AG04449 (cell line): ENCODE measurements at places on chromosomes 11 and 22.

DNA sequence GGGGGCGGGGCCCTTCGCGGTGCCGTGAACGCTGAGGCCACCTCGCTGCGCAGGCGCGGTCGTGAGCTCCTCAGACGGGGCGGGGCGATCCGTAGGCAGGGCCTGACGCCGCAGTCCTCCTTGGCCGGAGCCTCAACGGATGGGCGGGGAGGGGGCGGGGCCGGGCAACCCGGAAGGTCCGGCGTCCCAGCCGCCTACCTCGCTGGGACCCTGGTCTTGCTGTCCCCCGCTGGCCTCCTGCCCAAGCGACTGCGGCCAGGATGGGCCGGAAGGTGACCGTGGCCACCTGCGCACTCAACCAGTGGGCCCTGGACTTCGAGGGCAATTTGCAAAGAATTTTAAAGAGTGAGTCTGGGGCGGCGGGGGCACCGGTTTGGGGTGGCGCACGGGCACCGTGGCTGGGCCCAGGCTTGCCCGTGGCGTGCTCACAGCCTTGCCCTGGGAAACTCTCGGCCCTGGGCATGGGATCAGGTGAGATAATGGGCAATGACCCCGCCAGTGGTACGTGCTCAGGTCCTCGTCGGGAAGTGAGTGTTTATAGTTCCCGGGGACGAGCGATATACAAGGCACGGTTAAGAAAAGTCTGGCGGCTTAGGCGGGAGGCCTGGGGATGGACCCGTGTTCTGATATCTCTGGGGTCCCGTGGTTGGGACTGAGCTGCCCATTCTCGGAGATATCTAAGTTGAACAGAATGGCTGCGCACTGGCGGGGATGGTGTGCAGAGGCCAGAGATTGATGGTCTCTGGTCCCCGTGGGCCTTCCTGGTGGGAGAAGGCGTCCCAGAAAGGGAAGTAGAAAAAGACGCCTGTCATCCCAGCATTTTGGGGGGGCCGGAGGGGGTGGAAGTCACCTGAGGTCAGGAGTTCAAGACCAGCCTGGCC is at the start of gene NADSYN1:
Gene NADSYN1 (plus strand): TSS at position 167 of the 881 bp plus-strand sequence. CDS start 94 bp downstream, at position 261.
- no peak for DNase-seq

DNA sequence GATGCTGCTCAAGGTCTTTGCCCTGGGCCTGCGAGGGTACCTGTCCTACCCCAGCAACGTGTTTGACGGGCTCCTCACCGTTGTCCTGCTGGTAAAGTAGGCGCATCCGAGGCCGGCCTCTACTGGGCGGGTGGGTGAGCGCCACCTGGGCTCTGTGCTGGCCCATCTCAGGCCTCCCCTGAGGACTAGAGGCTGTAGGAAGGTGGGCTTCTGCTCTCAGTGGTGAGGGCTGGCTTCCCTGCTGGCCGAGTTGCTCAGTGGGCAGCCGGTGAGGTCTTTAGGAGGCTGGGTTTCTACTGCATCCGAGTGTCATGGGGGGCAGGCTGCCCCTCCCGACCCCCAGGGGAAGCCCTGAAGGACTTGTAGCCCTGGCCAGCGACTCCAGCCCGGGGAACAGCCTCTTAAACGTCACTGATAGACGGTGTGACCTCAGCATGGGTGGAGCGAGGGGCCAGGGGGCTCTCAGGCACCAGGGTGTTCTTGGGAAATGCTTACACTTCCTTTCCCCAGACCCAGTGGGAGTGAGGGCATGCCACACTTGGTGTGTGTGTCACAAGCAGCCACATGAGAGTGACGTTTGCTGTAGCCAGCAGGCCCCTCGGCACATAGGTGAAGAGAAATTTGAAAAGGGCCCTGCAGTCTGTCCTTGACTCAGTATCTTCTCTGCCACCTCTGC is 30.3 kb downstream of the TPCN2 start:
- DNase-seq, result no peak

DNA sequence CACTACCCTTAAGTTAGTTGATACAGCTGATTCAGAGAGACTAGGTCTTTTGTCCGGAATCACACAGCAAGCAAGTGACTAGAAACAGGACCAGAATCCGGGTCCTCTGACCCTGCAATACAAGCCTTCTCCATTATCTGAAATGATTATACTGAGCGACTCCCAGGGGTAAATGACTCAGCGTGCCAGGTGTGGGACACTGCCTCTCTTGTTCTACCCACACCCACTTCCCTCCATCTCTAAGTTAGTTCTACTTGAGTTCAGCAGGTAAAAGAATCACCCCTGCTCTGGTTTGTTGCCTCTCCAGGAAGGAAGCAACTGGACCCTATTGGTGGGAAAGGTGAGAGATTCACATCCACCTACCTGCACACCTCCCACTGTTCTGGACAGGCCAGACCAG is 156.9 kb downstream of the DBX1 start:
- DNase-seq, result no peak

- no peak for DNase-seq
Measured at GRCh38 chr22:25922141-25922540, 180.2 kb downstream of the MYO18B start.

DNA sequence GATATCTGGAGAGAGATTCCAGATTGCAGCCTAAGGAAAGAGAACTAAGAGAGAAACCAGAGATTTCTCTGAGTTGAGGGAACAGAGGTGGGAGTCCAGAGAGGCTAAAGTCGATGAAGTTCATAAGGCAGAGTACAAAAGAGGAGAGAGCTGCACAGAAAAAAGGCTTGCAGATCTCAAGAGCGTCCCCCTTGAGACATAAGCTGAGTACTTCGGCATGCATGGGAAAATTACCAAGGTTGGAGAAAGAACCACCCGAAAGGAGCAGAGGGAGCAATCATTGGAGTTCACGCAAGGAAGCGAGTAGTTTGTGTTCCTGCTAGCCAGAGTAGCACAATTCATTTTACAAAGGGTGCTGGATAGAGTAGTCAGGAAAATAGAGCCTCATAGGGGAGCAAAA is 293.5 kb downstream of the TMEM135 start:
- no peak for DNase-seq

DNA sequence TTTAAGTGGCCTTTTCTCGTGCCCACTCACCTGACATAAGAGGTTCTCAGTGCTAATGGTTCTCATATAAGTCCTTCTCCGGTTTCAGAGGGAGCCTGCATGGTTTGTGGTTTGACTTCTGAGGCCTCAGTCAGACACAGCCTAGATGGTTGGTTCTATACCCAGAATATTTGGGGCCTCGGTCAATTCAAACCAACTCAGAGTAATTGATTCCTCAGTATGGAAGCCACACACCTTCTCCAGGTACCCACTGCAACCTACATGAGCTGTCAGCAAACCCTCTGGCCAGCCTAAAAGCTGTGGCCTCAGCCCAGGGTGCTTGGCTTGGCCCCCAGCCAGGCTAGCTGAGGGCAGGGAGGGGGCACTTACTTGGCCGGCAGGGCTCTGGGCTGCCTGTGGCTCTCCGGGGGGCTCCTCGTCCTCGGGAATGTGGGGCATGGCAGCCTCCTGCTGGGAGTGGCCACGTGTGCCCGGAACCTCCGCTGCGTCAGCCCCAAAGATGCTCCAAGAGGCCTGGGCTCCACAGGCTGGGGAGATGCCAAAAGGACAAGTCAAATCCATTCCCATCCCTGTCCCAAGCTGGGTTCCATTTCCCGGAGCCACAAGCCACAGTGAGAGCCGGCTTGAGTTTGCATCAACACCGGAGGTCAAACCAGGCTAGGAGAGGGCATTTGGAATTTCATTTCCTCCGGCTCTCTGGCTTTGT is 41.7 kb downstream of the IRAG1 start:
- DNase-seq, result no peak

DNA sequence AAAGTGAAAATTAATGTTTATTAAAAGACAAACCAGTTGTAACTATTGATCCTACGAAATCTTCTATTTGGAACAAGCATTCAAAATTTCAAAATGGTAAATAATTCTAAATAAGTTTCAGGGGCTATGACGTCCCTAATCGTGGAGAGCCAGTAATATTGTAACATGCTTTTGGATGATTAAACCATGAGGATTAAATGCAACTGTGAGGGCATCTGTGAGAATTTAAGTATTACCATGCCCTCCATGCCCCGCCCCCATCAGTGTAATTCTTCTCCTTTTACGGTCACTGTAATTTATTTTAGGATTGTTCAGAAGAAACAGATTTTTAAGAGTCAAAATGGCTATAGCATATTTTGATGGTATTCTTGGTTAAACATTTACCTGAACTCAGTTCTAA is 133.2 kb downstream of the APOL5 start:
- no peak for DNase-seq

DNA sequence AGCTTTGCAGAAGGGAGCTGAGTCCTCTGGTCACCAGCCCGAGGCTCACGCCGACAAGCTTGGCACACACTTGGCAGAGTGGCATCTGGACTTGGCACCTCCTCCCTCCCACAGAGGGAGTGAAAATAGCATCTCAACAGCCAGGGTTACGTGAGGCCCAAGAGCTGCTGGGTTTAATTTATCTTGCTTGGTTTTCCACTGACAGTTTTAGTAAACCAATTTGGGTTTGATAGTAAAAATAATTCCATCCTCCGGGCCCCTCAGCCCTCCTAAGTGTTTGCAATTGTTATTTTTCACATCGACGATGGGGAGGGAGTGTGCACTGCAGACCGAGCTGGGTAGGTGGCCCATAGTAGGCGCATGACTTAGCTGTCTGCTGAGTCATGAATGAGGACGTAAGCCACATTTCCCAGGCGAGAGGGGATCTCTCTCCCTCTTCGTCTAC is 107.6 kb upstream of the ASPHD2 start:
- DNase-seq, result peak; percentile 90

GRCh38 chr11:67165623-67166022 is 46.6 kb downstream of the KDM2A start:
- no peak for DNase-seq

DNA sequence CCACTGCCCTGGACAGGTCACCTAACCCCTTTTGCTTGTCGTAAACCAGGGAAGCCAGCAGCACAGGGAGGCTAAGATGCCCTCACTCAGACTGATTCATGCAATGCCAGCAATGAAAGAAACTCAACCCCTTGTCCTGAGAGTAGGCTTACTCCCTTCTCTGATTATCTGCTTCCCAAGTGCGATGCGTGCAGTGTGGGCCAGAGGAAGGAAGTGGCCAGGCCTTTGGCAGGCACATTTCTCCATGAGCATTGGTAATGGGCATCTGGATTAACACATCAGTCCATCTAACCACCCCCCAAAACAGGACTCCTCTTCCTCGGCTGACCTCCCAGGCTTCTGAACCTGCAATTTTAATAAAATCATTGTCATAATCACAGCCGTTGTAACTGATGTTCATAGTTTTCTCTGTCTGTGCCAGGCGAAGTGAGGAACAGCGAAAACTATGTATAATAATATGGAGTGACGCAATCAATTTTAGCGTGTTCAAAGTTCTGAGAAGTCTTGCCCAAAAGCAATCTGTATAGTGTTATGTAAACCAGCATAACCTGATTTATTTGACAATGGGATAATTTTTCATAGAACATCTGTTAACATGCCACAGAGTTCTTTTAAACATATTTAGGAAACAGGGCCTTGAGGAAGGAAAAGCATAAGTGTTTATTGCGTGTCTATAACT is 33.9 kb downstream of the TST start:
- no peak for DNase-seq

GRCh38 chr11:65180877-65181568 is 705 bp upstream of the CAPN1 start:
- DNase-seq, result no peak

- no peak for DNase-seq
Measured at GRCh38 chr11:14676068-14676467, 32.5 kb downstream of the PDE3B start.

DNA sequence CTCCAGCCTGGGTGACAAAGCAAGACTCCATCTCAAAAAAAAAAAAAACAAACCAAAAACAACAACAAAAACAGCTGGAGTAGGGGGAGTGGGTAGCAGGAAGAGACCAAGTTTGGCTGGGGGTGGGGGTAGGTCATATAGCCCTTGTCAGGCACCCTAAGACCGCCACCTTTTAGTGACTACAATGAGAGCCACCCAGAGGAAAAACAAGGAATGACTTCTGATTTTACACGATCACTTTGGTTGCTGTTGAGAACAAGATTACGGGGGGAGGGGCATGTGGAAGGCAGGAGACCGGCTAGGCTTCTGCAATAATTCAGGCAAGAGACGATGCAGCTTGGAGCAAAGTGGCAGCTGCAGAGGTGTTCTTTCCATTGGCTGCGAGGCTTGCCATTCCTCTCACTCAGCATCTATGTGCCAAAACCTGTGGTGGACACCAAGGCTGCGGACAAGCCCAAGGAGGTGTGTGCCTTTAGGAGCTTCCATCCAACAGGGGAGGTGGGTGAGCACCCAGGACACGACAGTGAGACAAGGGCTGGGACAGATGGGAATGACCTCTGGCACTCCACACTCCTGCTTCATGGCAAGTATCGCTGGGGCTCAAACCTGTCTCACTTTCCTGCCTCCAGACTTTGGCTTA is 1.7 kb downstream of the RPS19BP1 start:
- no peak for DNase-seq

GRCh38 chr11:18844753-18845367 is 53.3 kb upstream of the PTPN5 start:
- DNase-seq, result no peak

GRCh38 chr22:45891996-45892621 is 84.9 kb downstream of the WNT7B start:
- DNase-seq, result no peak

DNA sequence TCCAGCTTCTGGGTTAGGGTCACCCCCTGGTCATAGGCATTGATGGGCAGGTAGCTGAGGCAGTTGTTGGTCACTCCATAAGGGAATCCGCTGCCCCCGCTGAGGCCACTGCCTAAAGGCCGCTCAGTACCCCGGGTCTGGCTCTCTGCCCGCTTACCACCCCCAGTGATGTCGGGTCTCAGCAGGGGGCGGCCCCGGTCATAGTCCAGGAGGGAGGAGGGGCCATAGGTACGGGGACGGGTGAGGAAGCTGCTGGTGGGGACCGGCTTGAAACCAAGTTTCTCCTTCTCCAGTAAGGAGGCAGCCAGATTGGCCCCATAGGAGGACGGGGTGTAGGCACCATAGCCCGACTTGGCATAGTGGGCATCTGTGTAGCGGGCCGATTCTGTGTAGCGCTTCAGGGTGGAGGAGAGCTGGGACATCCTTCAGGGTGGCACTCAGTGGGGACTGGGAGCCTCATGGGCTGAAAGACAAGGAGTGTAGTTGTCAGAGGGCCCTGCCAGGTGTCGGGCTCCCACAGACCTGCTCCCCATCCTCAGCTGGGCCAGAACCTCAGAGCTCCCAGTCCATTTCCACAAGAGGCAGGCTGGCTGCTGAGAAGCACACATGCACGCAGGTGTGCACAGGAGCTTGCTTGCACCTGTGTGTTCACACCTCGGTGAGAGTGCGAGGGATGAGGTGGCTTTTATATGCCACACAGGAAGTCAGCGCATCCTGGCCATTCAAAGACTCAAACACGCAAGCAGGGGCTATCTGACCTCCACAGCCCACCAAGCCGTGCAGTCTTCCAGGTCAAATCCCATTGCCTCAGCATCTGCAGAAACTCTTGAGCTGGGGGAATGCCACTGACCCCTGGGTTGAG is 8.2 kb downstream of the USP2 start:
- no peak for DNase-seq

- no peak for DNase-seq
Measured at GRCh38 chr11:94449029-94449428, 44.6 kb downstream of the MRE11 start.

DNA sequence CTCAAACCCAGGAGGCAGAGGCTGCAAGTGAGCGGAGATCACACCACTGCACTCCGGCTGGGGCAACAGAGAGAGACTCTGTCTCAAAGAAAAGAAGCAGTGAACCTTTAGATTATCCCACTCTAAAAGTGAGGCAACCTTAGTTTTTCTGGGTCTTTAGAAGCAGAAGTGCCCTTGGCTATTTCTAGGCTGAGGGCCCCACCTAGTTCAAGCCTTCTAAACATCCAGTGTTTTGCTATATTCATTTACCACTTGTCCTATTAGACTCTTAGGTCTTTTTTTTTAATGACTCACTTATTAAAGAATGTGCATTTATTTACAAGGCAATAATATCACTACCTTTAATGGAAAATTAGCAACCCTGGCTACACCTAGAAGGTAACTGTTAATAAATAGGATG is 16.7 kb upstream of the EHF start:
- no peak for DNase-seq
